Activated T-cell treated with anti-CD3 and anti-CD28 coated beads, Interleukin-2, amount 50 U/mL, for 48 hours (primary cell): ENCODE measurements at places on chromosomes 1 and 21.

DNA sequence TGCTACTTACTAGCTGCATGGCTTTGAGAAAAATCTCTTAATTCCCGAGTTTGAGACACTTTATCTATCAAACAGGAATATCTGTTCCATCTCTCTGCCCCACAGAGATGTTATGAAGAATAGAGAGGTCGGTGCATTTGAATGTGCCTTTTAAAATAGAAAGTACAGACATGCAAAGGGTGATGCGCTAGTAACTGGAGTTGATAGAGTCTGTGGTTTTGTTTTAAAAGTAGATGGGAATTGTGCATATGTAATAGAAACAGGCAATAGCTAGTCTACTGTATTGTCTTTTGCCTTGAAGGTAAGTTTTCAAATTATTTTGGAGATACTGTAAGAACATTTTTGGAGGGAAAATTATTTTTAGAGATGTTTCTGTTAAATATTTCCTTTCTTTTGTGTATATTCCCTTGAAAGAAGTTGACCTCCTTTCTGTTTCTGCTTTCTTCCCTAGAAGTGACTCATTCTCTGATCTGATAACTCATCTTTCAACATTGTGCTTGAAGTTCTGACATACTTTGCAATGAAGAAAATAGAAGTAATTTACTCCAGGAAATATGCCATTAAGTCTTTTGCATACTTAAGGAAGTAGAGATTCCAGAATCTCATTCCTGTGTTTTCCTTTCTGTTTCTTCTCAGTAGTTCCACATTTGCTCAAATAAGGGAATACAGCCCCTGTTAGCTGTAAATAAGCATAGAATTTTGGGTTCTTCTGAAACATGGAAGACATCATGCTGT, 151.6 kb downstream of the SDCCAG8 start:
- DNase-seq: no peak

GRCh38 chr1:231020816-231021215, 19.2 kb downstream of the FAM89A start:
- no peak for DNase-seq

DNA sequence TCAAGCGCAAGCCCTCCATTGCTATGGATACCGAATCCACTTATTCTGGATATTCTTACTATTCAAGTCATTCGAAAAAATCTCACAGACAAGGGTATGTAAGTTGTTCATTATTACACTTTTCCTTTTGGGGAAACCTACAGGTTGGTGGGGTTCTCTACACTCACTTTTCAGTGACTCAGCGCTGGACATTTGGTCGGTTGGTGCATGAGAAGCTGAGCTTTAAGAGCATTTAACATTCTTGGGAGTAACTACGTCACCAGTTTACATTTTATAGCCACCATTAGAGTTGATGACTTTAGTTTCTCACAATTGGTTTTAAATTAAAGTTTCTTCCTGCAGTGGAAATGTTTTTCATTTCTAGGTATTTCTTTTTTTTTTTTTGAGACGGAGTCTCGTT, 9.6 kb downstream of the VANGL1 start:
- DNase-seq: no peak

DNA sequence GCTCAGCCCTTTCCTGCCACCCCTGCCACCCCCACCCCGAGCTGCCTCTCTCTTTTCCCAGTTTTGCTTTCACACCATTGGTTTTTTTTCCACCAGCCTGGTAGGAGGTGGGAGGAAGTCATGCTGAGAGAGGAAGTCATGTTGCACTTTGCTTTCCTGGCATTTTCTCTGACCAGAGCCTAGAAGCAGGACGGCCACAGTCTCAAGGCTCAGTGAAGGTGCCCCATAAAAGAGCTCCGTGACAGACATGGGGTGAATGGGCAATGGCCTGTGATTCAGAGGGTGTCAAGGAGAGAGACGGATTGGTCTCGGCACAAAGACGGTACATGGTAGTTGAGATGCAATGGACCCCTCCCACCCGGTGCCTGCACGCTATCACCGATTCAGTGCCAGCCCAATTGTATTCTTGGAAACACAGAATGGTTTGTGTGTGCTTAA, 42.1 kb upstream of the DMRTB1 start:
- no peak for DNase-seq

DNA sequence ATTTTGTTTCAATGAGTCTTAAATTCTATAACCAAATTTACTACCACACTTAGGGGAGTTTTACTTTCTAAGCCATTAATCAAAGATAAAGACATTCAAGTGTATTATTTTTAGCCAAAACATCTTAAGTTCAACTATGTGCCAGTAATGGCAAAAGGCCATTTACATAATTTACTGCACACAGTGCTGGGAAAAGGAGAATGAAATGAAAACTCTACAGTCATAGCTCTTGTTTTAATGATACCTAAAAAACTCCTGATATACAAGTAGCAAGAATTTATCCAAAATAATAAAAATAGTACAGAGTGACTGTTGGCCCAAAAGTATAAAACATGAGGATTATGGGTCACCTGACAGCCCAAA, 42.4 kb upstream of the C1orf198 start:
- DNase-seq: no peak

GRCh38 chr1:67814121-67814772, 19.0 kb downstream of the GNG12 start:
- DNase-seq: no peak
